ENCODE measurements at places on chromosomes 6 and 20. TPM values are rescaled to one million over a fixed set of nuclear protein-coding genes. Genes with fewer than 3 reads are reported as not detected.

CEP250 gene
- total RNA-seq: 34.8 TPM

SLC17A2 gene
- total RNA-seq: not detected

EPB41L2 gene
- total RNA-seq: 30.9 TPM

MKKS gene
- total RNA-seq: 7.7 TPM

PPDPF gene
- 207 TPM for total RNA-seq

ARFGEF3 gene
- 0.09 TPM for total RNA-seq

MARCKS gene
- total RNA-seq: 0.96 TPM

PMEPA1 gene
- 3.8 TPM for total RNA-seq

OPRM1 gene
- total RNA-seq: not detected

ENPP5 gene
- 0.48 TPM for total RNA-seq

ZNF165 gene
- total RNA-seq: 1.6 TPM

TRIM38 gene
- 11.2 TPM for total RNA-seq

TINAG gene
- not detected for total RNA-seq

OPRL1 gene
- 0.38 TPM for total RNA-seq

CLPSL1 gene
- total RNA-seq: not detected

MUCL3 gene
- not detected for total RNA-seq

CST5 gene
- not detected for total RNA-seq

LY6G6F gene
- not detected for total RNA-seq

NMBR gene
- total RNA-seq: not detected

CYP24A1 gene
- total RNA-seq: 0.58 TPM

RAET1G gene
- total RNA-seq: not detected

ARG1 gene
- not detected for total RNA-seq

KCNK16 gene
- total RNA-seq: not detected

MOG gene
- total RNA-seq: not detected

DNPH1 gene
- 68.3 TPM for total RNA-seq

RNF182 gene
- total RNA-seq: not detected

SAMD3 gene
- 12.5 TPM for total RNA-seq

EYA4 gene
- not detected for total RNA-seq

NHLRC1 gene
- 0.29 TPM for total RNA-seq

AAR2 gene
- total RNA-seq: 32.7 TPM

ACTL10 gene
- total RNA-seq: 3.8 TPM

KCNK17 gene
- total RNA-seq: not detected

SLC22A1 gene
- 0.49 TPM for total RNA-seq

EBF4 gene
- 0.66 TPM for total RNA-seq

DOK5 gene
- total RNA-seq: 5.1 TPM

GUCA1A gene
- total RNA-seq: not detected
